ENCODE measurements at places on chromosomes 2 and 18. TPM values are rescaled to one million over a fixed set of nuclear protein-coding genes. Genes with fewer than 3 reads are reported as not detected.
A peak's percentile ranks its signal among the peaks of the same experiment; 100 is the strongest.

DNA sequence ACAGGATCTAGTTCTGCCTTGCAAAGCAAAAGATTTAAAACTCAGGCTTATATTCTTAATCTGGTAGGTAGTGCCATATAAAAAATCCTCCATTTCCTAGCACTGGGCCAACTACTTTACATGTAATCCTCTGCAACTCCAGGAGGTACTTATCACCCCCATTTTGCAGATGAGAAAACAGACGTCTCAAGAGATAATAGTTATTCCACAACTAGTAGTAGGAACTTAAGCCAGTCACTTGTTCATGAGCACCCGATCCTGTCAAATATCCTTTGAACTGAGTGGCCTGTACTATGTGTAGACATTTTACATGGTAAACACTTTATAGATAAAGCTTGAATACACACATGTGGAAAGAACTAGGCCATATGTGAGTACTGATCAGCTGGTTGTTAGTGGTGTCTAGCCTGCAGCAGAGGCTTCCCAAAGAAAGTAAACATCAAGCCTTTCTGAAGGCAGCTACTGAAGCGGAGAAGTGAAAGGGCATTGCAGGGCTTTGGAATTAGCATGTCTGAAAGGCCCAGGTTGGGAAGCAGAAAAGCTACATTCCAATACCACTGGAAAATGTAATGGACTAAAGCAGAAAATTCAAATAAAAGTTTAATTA is 48.0 kb downstream of the NAB1 start:
- no peaks in the 10 kb centered on the region for H3K4me1 ChIP-seq
- H3K27me3 ChIP-seq = peaks cover 2% of the 10 kb centered on the region
- DNase-seq = no peak
- H3K4me3 ChIP-seq = no peak overlapping the region

DNA sequence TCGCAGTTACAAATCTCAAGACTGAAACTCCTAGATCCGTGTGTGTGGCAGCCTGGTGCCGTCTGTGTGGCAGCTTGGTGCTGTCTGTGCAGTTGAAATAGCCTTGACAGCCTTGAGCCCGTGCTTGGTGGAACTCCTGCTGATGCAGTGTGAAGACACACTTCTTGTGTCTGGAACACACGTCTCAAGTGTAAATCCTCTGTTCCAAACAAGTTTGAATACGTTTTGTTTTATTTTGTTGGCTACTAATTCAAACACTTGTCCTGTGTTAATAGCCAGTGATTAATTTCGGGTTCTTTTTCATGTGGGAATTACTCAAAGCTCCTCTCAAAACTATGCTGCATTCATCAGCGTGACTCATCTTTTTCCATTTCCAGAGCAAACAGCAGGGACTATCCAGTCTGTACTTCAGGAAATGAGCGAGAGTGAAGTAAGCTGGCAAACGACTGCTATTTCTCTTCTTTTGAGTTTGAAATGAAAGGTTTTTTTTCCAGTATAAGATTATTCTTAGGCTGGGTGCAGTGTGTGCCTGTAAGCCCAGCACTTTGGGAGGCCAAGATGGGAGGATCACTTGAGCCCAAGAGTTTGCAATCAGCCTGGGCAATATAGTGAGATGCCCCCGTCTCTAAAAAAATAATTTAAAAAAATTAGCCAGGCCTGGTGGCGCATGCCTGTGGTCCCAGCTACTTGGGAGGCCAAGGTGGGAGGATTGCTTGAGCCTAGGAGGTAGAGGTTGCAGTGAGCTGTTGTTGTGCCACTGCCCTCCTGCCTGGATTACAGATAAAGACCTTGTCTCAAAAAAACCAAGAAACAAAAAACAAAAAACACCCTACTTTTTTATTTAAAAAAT is 152.9 kb downstream of the SPP2 start:
- no peaks in the 10 kb centered on the region for H3K36me3 ChIP-seq
- peaks cover 32% of the 10 kb centered on the region for H3K27me3 ChIP-seq
- peak; percentile 96 for DNase-seq
- peaks cover 3% of the 10 kb centered on the region for H3K4me1 ChIP-seq

DNA sequence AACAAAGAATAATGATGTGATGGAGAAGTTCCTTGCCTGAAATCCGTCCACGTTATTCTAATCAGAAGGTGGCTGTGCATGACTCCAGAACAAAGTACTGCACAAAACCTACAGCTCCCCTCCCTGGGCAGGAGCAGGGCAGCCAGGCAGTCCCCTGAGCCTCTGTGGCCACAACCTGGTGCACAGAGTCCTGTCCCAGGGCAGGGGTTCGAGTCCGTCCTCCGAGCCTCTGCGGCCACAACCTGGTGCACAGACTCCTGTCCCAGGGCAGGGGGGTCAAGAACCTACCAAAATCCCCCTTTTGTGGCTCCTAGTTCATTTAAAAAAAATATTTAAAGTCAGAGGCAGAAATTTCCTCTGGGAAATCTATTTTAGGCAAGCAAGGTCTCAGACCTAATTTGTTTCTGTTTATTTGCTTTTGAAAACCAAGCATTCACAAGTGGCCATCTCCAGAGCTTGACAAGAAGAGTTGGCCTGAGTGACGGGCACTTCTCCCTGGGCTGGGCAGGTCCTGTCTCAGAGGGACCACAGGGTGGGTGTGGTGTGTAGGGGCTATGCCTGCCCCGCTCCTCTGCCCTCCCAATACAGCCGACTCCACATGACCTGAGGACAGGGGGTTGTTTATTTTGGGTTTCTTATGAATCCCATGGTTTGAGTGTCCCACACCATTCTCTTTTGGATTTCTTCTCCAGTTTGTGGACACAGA is 255.9 kb upstream of the PXDN start:
- H3K36me3 ChIP-seq = no peaks in the 10 kb centered on the region
- H3K27me3 ChIP-seq = no peaks in the 10 kb centered on the region
- H3K27ac ChIP-seq = no peak overlapping the region
- no peak for DNase-seq
- no peaks in the 10 kb centered on the region for H3K4me1 ChIP-seq

- DNase-seq = peak; percentile 62
- H3K36me3 ChIP-seq = no peaks in the 10 kb centered on the region
- H3K27me3 ChIP-seq = no peaks in the 10 kb centered on the region
- H3K4me3 ChIP-seq = no peak overlapping the region
- 0 out of 2 replicates have a peak, but pooled peaks cover 1% of the 10 kb centered on the region for H3K4me1 ChIP-seq
Observed at GRCh38 chr2:39227628-39228412, 15.9 kb downstream of the CDKL4 start.

DNA sequence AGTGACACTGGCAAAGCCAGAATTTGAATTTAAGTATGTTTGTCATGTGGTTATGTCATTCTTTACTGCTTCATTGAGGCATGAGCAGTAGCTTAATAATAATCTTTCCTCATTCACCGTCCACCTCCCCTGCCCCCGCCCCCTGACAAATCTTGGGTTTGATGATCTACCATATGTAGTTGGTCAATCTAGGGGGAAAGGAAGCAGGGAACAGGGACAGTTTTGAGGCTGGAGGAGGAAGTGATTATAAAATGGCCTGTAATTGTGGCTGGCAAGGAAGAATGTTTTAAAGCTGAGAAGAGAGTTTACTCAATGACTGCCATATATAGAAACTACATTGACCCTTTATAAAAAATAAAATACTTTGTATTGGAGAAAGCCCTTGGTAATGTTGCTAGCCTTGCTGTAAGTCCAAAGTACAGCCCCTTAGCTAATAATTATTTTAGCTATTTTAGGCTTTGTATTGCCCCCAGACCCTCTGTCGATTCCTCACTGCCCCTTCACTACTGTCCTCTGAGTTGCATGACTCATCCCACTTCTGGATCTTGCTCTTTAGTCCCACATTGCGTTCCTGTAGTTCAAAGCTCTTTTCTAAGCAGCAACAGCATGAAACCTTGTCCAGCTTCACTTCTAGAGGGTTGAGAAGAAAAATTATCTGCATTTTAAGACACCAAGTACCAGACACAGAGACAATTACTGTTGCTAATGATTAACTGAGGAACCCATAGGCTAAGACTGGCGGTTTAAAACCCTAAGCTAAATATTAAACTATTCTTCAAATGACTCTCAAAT is 38.4 kb downstream of the PELI1 start:
- no peak for DNase-seq
- no peaks in the 10 kb centered on the region for H3K4me1 ChIP-seq
- no peaks in the 10 kb centered on the region for H3K27me3 ChIP-seq
- no peak overlapping the region for H3K27ac ChIP-seq

- H3K4me3 ChIP-seq = no peak overlapping the region
- no peak for DNase-seq
- no peaks in the 10 kb centered on the region for H3K4me1 ChIP-seq
- H3K36me3 ChIP-seq = no peaks in the 10 kb centered on the region
Observed at GRCh38 chr2:2263196-2263829, 67.8 kb downstream of the MYT1L start.

- no peak overlapping the region for H3K27ac ChIP-seq
- no peaks in the 10 kb centered on the region for H3K4me1 ChIP-seq
- no peaks in the 10 kb centered on the region for H3K27me3 ChIP-seq
- no peaks in the 10 kb centered on the region for H3K36me3 ChIP-seq
Observed at GRCh38 chr18:80023173-80023572, 11.1 kb upstream of the RBFA start.

PRKAG3 gene
- not detected for polyA plus RNA-seq

CSRNP3 gene
- polyA plus RNA-seq = 0.32 TPM
